Natural killer cell treated with Interleukin-12 subunit alpha and Interleukin-12 subunit beta and Interleukin-15 and Interleukin-18, amount 100 ng/mL, for 72 hours (primary cell): ENCODE measurements at places on chromosomes 6 and 20. TPM values are rescaled to one million over a fixed set of nuclear protein-coding genes. Genes with fewer than 3 reads are reported as not detected.

SLC17A2 gene
- total RNA-seq: not detected

C6orf132 gene
- 0.17 TPM for total RNA-seq

MLN gene
- not detected for total RNA-seq

GRCh38 chr6:47343600-47343999, 33.9 kb upstream of the TNFRSF21 start:
- no peak for DNase-seq
